ENCODE measurements at places on chromosomes 7 and 10. TPM values are rescaled to one million over a fixed set of nuclear protein-coding genes. Genes with fewer than 3 reads are reported as not detected.

DNA sequence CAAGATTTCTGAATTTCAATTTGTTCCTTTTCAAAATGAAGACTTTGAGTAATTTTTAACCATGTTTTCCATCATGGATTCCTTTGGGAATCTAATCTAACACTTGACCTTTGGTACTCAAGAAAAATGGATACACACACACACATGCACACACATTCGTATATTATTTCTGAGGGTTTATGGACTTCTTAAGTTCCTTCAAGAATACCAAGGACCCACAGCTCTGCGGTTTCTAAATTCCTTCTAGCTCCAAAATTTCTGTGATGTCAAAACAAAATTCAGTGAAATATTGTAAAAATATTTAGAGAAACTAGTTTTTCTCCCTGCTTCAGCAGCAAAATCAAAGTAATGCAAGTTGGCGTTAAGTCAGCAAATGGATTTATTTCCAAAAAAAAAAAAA, 98.3 kb upstream of the FAM13C start:
- DNase-seq, result no peak

DNA sequence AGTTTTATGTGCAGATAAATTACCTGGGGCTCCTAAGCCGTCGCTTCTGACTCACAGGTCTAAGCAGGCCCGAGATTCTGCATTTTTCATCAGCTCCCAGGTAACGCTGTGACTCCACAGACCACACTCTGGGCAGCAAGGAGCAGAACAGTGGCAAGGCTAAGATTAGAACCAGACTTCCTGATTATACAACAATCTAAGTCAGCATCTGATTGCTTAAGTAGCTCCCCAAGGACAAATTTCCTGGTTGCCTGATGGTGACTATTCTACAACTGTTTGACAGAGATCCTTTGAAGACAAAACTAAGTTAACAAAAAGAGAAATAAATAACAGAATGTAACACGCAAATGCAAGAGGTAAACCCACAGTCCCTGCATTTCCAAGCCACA, 69.0 kb downstream of the CREB3L2 start:
- no peak for DNase-seq

GRCh38 chr10:121579656-121580055, 18.6 kb downstream of the FGFR2 start:
- DNase-seq, result no peak

DNA sequence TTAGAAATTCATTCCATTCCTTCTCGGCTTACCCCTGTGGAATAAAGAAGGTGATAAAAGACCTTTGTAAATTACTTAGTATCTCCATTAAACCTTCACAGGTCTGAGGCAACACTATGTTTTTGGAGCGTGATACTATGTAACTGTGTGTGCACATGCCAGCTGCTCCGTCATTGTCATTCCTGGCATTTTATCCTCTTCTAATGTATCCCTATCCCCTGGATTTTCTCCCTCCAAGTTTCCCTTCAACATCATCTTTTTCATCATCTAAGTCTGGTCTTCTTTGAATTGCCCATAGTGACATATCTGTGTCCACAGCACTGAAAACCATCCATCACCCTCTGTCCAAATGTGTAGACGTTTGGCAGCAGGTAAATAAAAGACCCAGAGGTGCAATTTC, 125.7 kb downstream of the TEX36 start:
- no peak for DNase-seq

DNA sequence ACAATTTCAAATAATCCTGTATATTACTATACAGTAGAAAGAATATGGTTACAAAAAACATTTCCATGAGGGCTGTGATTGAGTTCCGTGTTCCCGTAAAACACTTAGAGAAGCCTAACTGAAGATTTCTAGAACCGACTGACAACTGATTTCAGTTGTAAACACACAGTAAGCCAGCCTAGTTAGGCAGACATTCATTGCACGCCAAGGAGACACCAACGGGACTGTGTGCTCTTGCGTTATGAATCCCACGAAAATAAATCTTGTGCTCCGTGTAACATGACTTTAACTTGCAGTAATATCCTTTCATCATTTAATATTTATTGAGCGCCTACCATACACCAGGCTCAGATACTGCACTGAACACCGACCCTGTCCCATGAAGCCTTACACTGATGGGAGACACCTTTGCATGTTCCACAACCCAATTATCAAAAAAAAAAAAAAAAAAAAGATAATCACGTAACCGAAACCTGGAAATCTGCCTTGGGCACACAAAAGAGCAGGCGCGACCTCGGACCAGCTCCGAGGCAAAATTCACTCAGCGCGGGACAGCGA, 420 bp upstream of the KLHL7 start:
- no peak for DNase-seq

DNA sequence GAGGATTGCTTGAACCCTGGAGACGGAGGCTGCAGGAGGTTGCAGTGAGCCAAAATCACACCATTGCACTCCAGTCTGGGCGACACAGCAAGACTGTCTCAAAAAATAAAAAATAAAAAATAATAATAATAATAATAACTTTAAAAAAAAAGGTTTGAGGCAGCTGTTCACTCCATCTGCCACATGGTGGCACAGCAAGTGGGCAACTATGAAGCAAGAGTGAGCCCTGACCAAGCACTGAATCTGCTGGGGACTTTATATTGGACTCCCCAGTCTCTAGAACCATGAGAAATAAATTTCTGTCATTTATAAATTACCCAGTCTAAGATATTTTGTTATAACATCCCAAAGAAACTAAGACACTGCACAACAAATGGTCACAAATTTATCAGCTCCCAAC, 14.6 kb upstream of the BRI3 start:
- no peak for DNase-seq

DNA sequence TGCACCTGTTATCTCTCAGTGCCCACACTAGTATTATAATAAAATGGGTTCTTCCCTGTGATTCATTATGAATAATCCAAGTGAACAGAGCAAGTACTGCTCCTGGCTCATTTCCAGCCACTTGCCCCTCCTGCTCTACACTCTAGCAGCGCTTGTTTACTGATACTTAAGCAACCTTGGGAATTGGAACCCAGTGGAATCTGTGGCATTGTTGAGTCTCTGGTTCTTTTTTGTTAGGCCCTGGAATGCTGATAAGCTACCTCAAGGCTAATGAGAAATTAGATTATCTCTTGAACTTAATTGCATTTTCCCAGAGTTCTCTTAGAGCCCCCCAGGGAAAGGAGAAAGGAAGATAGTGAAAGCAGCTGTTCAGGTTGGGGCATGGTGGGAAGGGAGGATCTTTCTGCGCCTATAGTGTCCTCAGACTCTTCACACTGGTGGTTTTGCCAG, 34.0 kb downstream of the PRKAR2B start:
- DNase-seq, result no peak

The SDK1 gene
- 0.47 TPM for total RNA-seq

The NPC1L1 gene
- 0.10 TPM for total RNA-seq

The EGFR gene
- not detected for total RNA-seq

The CUEDC2 gene
- 29.4 TPM for total RNA-seq

The EN2 gene
- not detected for total RNA-seq

The PDE6C gene
- total RNA-seq, result not detected

The PNLIP gene
- total RNA-seq, result not detected

All from CD4-positive, CD25-positive, alpha-beta regulatory T cell (primary cell).